ENCODE measurements at places on chromosomes 7 and 10.

DNA sequence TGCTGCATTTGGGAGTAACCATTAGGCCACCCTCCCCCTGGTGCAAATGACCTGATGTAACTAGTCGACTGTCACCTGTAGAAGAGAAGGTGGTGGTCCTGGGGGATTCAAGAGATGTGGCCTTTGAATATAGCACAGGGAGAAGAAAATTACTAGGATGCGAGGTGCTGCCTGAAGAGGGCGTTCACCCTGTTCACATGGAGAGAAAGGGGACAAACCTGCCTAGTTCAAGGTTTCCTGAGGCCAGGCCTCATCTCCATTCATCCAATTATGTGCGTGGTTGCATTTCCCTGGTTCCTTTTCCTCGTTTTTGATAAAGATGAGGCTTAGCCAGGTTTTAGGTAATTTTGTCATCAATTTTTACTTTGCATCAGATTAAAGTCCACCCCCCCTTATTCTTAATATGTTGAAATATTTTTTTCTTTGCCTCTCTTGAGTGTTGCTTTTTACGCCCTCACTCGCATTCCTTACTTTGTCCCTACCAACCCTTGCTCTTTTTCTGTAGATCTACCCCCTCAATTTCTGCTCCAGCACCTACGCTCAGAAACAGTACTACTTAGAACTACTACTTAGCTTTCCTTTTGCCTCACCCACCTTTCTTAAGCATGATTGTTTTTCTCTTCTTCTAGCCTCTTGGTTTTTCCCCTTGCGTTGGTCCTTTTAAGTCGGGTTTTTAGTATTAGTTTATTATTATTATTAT is 13.7 kb downstream of the CLCN1 start:
- no peak for DNase-seq

DNA sequence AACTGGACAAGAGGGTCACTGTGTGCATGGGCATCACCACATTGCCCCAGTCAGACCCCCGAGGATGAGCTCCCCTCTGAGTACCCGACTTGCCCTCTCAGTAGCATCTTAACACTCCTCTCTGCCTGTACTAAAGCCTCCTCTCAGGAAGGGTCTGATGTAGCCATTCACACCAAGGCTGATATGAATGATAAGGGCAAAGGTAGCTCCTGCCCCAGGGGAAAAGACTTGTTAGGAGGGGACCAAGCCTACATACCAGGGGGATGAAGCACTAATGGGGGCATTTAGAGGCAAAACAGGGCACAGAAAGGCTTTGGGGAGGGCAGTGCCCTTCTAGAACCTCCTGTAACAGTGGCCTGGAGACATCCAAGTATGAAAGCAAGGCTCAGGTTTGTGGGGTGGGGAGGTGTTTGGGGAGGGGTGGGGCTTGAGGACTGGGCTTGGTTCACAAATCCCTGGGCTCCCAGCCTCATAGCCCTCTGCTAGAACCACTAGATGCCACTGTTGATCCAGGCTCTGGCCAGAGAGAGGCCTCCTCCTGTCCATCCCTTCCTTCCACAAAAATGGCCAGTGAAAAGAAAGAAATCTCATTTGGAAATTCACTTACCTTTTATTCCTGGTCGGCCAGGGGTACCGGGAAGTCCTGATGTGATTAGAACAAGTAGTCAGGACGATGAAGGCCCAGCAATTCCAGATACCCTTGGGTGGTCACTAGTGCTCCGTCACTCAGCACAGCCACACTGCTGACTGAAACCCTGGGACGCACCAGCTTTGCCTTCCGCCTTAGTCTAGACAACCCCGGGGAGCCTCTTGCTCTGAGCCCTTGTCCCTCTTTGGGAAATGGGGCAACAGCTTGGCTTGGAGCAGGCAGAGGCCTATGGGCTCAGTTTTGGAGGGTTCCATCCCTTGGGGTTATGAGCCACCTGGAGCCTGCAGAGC is 40.3 kb downstream of the COL17A1 start:
- peak; percentile 23 for DNase-seq

GRCh38 chr10:16458166-16458955 is 21.6 kb downstream of the PTER start:
- DNase-seq: no peak

- no peak for DNase-seq
Measured at GRCh38 chr10:27448921-27449320, 55.2 kb upstream of the RAB18 start.

DNA sequence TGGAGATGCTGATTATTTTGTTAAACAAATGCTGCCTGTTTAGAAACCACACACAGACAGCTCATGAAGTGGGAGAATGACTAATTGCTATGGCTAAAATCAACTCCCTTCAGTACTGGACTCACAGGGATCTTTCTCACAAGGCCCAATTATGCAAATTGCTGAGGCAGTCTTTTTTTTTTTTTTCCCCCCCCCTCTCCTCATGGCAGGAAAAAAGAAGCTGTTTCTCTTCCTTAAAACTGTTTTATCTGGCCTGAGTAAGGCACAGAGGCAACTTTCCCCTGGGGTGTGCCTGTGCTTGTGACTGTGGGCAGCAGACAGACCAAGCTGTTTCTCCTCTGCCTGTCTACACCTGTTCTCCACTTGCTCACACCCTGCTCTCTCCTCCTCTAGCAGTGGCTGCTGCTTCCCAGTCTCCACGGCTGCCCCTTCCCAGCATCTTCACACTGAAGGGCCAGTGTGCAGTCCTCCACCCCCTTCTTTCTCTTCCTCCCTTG is 65.4 kb upstream of the STEAP1B start:
- no peak for DNase-seq

GRCh38 chr7:23017309-23017708 is 3.4 kb upstream of the HYCC1 start:
- no peak for DNase-seq

GRCh38 chr7:27211084-27211446 is 11.2 kb upstream of the HOXA13 start:
- DNase-seq: no peak

- DNase-seq: no peak
Measured at GRCh38 chr10:68925489-68925888, 24.4 kb downstream of the DDX50 start.

- DNase-seq: no peak
Measured at GRCh38 chr10:89466599-89467035, 52.2 kb downstream of the IFIT5 start.

- DNase-seq: no peak
Measured at GRCh38 chr10:86681722-86682386, 13.5 kb downstream of the LDB3 start.

GRCh38 chr10:38740102-38740501 is 646.0 kb downstream of the ZNF37A start:
- DNase-seq: no peak

GRCh38 chr10:18532881-18533535 is 118.4 kb downstream of the NSUN6 start:
- DNase-seq: no peak

DNA sequence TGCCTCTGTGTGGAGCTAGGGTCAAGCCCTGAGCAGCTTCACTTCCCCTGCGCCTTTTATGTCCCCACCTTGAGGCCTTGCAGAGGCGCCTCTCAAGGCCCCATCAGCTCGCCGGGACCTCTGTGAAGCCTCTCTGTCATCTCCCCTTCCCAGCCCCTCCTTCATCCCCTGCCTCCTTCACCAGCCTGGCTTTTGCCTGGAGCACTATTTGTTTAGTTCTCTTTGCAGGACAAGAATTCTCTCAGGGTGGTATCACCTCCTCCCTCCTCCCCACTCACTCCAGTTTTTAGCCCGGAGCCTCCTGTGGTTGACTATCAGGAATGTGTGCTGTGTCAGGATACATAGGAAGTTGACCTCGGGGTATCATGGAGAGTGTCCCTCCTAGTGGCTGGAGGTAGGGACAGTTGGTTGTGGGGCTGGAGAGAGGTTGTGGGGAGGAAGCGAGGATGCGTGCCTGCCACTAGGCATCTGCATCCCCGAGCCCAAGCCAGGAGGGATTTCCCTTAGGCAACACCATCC is 89.8 kb upstream of the ANLN start:
- no peak for DNase-seq

GRCh38 chr7:146656988-146657387 is 540.4 kb downstream of the CNTNAP2 start:
- DNase-seq: no peak

Data from NCI-H1930 (cell line).